ENCODE measurements at places on chromosomes 4 and X.

GRCh38 chr4:128757712-128758111, 51.8 kb upstream of the JADE1 start:
- DNase-seq: no peak

DNA sequence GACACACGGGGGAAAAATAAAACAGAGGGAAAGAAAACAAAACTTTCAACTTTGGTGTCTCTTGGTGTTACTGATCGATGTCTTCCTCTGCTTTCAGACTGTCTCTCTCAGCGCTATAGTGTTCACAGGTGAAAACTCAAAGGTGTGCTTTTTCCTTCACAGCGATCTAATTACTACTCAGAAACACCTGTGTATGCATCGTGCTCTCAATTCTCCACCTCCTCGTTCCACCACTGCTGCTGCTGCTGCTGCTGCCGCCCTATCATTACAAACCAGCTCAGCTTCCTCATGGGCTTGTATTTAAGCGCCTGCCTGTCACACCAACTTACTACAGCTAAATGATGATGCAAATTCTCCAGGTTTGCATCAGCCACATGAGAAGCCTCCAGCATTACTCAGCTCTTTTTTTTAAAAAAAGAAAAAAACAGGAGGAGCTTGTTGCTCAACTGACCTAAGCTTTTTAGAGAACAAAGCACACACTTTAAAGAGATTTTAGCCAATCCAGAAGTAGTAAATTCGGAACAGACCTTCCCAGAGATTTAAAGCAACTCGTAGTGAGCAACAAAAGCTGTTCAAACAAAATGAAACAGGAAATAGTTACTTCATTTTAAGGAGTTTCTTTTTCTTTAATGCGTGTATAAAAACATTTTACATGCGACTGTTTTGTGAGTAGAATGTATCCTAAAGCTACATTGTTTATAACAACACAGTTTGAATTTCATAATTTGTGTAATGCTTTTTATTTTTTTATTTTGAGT, at the start of gene SLC7A11:
TSS of gene SLC7A11 (minus strand) at position 274 of the 758 bp plus-strand sequence. CDS start 280 bp downstream, outside the sequence.
- DNase-seq: peak; percentile 99

- no peak for DNase-seq
Measured at GRCh38 chrX:107704587-107704986, 71.0 kb downstream of the TSC22D3 start.

- DNase-seq: no peak
Measured at GRCh38 chr4:170580651-170581050, 490.9 kb upstream of the AADAT start.

DNA sequence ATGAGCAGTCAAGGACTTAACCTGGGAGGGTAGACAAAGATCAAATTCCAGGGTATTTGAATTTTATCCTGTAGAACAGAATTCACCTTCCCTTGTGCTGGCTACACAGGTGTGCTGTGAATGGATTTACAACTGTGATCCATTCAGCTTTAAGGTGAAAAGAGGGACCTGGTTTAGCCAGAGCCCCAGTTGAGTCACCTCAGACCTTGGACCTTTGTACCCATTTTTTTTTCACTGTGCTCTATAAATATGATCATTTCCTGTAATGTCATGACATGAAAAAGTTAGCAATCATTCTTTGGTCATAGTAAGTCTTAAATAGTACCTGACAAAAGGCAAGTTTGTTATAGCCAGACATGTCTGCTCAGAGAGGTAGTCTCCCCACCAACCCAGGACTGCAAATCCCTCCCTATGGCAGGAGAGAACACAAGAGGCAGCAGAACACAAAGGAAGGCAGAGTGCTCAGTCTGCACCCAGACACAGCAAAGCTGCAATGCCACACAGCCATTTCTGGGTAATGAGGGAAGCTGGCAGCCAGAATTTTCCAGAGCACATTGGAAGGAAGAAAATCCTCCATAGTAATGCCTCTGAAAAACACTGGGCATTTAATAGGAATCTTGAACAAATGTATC, 77.9 kb downstream of the CXXC4 start:
- no peak for DNase-seq

GRCh38 chrX:154074199-154074598, 23.3 kb downstream of the MECP2 start:
- no peak for DNase-seq

GRCh38 chr4:24516926-24517325, 67.4 kb downstream of the DHX15 start:
- no peak for DNase-seq

- no peak for DNase-seq
Measured at GRCh38 chr4:186416451-186417060, 138.8 kb downstream of the MTNR1A start.

- no peak for DNase-seq
Measured at GRCh38 chr4:8132400-8132799, 26.2 kb downstream of the ABLIM2 start.

DNA sequence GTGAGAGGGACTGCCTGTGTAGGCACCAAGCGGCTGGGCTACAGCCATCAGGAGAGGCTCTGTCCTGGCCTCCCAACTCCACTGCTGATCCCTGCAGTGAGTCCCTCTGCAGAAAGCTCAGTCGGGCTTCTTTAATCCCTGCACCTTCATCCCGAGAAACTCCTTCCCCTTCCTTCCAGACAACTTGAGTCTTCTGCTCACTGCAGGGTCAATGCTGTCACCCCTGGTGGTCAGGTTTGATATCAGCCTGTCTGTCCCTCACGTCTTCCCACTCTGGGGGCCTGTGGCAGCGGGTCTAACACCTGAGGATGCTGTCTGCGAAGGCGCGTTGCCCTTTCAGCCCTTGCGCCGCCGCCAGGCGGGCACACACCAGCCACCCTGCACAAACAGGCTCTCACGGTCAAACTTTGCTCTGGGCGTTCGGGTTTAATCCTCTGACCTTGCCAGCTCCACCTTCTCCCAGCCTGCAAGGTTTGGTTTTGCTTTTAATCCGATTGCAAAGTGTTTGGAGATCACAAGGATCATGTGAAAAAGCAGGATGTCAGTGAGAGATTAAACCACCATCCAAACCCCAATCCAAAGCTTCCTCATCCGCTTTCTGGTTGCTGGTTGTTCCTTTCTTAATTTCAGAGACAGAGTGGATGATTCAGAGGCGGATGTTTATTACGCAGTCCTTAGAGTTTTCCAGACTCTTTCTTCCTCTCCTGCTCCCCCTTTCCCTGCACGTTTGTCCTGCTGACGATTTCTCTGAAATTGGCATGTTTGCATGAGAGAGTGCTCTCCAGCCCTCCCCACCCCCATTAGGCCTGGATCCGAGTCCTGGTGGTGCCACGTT, 74.8 kb upstream of the SLC34A2 start:
- no peak for DNase-seq

DNA sequence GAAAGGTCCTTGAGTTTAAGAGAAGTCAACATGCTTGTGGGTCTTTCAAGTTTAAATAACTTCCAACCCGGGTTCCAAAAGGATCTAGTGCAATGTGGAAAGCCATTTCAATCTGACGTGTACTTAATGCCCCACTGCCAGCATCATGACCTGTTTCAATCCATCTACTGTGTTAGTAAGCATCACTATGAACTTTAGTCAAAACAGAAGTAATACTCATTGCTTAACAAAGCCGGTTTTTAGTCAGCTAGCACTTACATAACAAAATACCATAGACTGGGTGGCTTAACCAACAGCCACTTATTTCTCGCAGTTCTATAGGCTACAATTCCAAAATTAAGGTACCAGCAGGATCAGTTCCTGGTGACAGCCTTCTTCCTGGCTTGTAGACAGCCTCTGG, 677.5 kb downstream of the DMD start:
- DNase-seq: no peak

GRCh38 chrX:103774070-103774642, 2.5 kb upstream of the PLP1 start:
- no peak for DNase-seq

DNA sequence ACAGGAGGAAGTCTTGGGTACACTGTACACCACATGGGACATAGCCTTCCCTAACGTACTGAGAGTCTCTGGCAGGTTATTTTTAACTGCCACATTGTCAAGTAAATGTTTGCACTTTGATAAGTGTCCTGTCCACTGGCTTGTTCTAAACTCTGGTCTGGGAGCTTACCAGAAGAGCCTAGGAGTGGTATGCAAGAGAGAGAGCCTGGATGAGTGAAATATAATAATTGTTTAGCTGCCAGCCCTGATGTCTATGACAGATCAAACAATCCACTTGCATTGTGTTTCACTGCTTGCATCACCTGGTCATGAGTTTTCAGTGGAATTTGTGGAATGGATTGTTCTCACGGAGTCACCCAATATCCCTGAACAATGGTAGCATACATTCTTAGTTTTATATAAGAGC, 91.6 kb downstream of the SHROOM3 start:
- no peak for DNase-seq

DNA sequence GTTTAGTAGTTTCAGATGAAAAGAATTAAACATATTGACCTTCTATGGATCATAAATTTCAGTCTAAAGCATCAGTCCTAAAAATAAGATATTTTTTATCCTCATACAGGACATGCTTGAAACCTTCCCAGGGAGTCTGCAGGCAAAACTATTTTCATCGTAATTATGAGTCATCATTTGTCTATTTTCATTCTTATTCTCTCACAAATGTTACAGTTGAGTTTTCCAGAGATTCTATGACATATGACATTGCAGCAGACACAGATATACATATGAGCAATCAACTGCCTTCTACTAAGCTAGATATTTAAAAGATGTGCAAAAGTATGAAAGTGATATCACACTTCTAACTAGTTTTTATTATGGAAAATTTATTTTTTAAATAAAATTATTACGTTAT, 398.0 kb downstream of the MAGEB5 start:
- peak; percentile 3 for DNase-seq

DNA sequence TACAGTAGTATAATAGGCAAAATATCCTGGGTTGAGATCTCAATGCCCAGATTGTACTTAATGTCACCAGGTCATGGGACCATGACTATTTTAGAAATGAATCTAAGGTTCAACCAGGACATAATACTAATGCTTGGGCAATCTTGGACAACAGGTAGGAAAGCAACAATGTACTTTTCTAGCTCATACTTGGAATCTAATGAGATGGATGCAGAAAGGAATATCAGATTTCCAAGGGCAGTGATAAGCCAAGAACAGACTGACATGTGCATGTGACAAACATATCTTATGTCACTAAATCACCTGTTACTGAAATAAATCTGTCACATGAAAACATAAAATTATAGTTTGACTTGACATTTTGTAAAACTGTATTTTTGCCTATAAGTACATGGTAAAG, 51.1 kb downstream of the RPS6KA3 start:
- DNase-seq: no peak

DNA sequence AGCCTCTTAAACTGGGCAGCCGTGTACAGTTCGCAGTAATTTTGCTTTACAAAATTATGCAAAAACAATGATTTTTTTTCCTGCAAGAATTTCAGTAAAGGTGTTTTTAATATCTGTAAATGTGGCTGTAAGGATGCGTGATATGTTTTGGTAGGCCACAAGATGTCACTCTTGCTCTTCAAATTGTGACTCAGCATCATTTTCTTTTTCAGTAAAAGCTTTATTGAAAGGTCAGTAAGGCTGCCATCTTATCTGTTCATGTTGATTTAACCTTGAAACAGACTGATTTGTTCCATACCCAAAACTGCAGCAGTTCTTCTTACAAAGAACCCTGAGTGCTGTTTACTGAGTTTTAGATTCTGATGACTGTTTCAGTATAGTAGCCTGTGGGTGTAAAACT, 39.9 kb downstream of the TXLNG start:
- no peak for DNase-seq

DNA sequence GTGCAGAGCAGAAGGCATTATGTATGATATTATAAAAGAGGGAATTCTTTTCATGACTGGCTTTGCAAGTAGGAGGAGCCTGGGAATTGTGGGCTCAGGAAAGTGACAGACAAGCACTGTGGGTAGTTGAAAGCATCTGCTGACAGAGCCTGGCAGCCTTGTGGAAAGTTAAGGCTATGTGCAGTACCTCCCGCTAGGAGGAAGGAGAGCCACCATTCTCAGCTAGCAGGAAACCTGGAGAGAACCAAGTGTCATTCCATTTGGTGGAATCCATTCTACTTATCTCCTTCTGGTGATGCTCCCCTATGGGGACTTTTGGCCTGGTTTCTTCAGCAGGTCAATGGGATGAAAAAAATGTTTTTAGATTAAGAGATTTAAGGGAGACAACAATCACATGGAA, 81.8 kb downstream of the ASB9 start:
- DNase-seq: no peak

GRCh38 chr4:25937801-25938200, 23.8 kb downstream of the SMIM20 start:
- DNase-seq: peak; percentile 49

- DNase-seq: peak; percentile 13
Measured at GRCh38 chrX:29397506-29397905, 810.3 kb downstream of the IL1RAPL1 start.

GRCh38 chrX:109373468-109373867, 108.4 kb downstream of the GUCY2F start:
- no peak for DNase-seq

GRCh38 chr4:145957302-145957701, 18.7 kb upstream of the ZNF827 start:
- DNase-seq: no peak

- no peak for DNase-seq
Measured at GRCh38 chrX:9466124-9466495, 1.3 kb downstream of the TBL1X start.

DNA sequence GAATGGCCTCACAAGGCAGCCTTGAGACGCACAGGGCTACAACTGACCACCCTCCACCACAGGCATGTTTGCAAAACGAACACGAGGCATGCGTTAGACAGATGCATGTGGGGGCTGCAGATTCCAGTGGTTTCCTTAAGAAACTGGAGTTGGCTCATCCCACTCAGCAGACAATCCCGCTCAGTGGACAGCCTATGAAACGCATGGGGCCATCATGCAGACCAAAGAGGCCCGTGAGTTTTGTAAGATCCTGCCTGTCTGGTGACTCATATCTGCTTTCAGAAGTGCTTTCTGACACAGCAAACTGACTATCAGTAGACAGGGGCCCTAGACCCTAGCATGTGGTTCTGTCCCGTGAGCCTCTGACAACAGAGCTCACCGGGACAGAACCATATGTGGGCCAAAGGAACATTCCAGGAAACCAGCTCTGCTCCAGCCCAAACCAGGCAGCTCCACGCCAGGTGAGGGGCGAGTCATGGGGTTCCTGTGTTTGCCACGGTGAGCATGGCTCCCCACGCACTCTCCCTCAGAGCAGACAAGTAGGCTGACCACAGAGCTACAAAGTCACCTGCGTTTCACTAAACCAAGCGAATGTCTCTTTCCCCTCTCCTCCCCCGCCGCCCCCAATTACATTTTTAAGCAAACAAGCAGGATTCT, 74.4 kb downstream of the MTMR1 start:
- peak; percentile 72 for DNase-seq

GRCh38 chr4:84708406-84709135, 125.6 kb downstream of the CDS1 start:
- DNase-seq: no peak

- DNase-seq: no peak
Measured at GRCh38 chrX:114626323-114626722, 42.4 kb downstream of the HTR2C start.
